ENCODE measurements at places on chromosomes 3 and 15.
A peak's percentile ranks its signal among the peaks of the same experiment; 100 is the strongest.

GRCh38 chr3:123668906-123669305, 84.1 kb upstream of the HACD2 start:
- DNase-seq: no peak

DNA sequence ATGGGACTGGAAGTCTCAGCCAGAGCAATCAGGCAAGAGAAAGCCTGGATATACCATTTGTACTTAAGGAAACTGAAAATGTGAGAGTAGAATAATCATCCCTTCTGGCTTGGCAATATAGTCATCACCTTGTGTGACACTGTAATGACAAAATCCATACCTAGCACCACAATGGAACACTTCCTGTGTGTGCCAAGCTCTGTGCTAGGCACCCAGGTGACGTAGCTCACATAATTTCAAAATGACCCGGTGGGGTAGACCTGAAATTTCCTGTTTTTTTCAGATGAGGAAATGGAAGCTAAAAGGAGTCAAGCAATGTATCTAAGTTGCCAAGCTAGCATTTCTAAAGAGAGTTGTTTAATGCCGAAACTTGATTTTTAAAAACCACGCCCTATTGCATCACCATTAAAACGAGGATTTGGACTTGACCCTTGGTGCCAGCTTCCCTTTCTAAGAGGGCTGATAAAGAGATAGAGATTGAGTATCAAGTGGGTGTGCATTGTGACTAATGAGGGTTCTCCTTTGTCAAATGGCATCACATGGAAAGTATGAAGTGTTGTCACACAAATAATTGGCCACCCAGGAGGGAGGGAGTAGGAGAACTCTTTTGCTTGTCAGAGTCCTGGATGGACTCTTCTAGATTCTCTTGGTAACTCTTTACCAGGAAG, 141.3 kb upstream of the PDZRN3 start:
- no peak for DNase-seq

GRCh38 chr15:81002331-81003096, 1.8 kb downstream of the TLNRD1 start:
- no peak for DNase-seq

GRCh38 chr3:102307442-102307841, 127.4 kb upstream of the ZPLD1 start:
- DNase-seq: no peak

DNA sequence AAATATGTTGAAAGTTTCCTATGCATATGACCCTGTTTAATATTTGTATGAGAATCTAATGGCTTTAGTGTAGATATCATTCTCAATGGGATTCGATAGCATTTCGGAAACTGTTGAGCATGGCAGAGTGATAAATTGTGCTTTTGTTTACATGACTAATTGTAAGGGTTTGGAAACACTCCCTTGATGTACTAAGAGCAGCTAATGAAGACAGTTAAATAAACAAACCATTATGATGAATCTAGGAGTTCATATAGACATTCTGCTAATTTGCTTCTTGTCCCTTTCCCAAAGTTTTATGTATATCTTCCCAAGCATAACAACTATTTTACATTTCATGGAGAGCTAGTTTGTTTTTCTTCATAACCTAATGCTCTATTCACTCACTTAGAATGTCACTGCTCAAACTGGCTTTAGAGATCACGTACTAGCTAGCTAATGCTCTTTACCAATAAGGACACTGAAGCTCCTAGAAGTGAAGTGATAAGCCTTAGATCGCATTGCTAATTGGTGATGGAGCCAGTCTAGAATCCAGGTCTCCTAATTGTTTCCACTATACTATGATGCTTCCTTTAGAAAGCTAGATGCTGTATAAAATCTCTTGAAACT, 140.8 kb downstream of the TP63 start:
- DNase-seq: no peak

GRCh38 chr3:36259580-36259979, 120.7 kb upstream of the STAC start:
- DNase-seq: no peak

- no peak for DNase-seq
Observed at GRCh38 chr3:4614070-4614469, 120.9 kb downstream of the ITPR1 start.

- no peak for DNase-seq
Observed at GRCh38 chr3:22113453-22113852, 362.4 kb upstream of the ZNF385D start.

DNA sequence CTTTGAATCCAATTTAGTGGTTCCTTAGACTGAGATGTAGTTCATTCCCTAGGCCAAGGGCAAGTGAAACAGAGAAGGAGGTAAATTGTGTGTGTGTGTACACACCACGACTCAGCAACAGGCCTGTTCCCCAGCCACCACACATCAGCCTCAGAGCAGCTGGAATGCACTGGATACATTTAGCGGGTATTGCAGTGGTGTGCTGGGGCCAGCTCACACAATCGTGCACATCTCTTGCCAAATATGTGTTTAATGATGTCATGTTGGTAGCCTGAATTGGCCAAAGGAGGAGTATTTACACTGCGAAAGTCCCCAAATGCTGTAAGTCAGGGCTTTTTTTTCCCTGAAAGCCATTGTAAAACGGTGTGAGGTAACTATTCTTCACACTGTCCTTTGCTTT, 82.3 kb downstream of the RBPMS2 start:
- no peak for DNase-seq

GRCh38 chr15:25408929-25409328, 29.9 kb downstream of the UBE3A start:
- no peak for DNase-seq

DNA sequence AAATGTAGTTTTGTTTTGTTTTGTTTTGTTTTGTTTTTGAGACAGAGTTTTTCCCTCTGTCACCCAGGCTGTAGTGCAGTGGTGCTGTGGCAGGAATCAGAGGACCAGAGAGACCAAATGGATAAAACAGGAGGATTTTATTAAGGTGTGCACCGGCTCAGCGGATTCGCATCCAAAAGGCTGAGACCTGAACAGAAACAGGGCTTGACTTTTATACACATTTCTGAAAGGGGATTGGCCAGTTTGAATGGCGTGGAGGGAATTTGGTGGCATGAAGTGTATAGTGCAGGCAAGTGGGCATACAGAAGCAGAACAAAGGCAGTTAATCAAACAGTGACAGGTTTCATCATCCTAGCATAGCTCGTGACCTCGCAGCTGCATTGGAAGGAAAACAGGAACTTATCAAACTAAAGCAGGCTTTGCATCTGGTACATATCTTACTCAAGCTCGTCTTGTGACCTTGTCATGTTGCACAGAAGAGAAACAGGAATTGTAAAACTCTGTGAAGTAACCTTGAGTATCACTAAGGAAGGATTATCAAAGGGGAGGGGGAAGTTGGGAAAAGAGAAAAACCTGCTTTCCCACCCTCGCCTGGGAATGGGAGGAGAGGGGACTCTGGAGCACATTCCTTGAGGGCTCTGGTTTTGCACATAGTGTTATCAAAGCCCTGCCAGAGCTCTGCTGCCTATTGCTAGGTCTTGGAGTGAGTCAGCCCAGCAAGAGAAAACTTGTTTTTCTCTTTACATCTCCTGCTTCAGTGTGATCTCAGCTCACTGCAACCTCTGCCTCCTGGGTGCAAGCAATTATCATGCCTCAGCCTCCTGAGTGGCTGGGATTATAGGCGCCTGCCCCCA, 38.5 kb downstream of the C3orf62 start:
- DNase-seq: no peak

- no peak for DNase-seq
Observed at GRCh38 chr3:52090131-52090932, 34.0 kb upstream of the DUSP7 start.

- DNase-seq: no peak
Observed at GRCh38 chr3:47791193-47791855, 9.6 kb upstream of the SMARCC1 start.

DNA sequence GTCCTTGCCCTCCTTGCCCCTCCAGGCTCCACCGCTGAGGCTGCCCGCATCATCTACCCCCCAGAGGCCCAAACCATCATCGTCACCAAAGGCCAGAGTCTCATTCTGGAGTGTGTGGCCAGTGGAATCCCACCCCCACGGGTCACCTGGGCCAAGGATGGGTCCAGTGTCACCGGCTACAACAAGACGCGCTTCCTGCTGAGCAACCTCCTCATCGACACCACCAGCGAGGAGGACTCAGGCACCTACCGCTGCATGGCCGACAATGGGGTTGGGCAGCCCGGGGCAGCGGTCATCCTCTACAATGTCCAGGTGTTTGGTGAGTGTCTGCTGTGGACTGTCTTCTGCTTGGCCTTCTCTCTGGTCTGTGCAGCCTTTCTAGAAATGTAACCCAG, 61.0 kb downstream of the BOC start:
- DNase-seq: no peak

GRCh38 chr3:178736300-178736699, 200.1 kb downstream of the KCNMB2 start:
- no peak for DNase-seq

DNA sequence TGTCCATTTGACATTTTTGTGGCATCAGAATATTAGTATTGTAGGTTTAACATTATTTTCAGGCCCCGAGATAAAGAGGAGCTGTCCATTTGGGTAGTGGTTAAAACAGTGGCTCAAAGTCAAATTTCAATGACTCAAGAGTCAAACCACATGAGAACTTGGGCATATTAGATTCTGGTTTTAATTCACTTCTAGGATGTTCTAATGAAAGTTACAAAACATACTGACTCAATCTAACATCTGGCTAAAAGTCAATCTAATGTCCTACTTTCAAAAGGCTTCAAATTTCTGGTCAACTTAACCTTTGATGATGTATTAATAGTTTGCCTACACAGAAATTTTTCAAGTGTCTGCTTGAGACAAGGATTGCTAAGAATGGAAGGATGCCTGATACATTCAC, 112.4 kb downstream of the ABI3BP start:
- no peak for DNase-seq

DNA sequence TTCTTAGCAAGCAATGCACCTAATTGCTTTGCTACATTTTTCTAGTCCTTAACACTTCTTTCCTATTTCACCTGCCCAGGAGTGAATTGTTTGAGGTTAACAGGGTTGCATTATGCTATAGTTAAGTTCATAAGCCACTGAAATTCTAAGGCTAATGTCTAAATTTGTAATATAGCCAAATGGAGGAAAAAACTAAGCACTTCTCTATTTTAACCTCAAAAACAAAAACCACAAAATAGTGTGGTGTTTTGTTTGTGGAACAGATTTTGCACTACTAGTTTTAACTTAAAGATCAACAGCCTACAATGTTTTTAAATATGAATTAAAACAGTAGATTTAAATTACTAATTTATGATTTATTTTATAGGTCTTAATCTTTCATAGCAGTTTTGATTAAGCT, 5.5 kb downstream of the ATOSA start:
- DNase-seq: no peak

DNA sequence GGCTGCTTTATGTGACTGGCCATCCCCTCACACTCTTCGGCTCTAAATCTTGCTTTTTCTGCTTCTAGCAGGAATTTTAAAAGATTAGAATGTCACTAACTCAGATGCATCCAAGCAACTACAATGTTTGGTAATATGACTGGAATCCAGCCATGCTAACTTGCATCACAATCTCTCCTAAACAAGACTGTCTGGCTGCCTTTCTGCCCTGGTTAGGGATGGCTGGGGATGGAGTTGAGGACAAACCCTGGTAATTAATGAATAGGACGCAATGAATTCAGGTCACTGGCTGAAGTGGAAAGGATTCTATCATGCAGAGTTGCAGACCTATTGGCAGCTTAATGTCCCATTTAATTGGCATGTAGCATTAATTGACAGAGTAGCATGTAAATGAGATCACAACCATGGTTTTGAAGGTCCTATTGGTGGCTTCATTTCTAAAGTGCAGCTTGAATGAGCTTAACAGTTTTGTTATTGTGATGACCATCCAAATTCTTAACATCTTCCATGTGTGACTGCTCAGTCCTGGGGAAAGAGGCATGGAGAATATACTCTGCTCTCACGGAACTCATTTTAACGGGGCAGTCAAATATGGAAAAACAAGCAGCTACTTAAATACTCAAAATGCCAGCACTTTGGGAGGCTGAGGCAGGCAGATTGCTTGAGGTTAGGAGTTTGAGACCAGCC, 21.7 kb downstream of the NMNAT3 start:
- DNase-seq: no peak

DNA sequence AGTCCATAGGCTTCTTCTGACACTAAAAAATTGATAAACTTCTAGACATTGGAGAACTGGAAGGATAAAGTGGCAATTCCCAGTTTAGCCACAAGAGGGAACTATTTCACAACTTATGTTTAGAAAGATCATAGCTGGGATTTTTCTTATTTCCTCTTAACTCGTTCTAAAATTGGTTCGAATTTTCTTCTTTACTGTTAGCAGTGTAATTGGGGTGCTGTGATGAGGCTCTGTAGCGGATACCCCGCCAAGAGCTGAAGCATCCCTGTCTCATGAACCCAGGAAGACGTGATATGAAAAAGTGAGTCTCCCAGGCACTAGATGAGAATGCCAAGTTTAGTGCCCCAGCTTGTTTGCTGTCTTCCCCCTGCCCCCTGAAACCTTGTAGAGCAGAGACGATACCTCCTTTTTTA, 85.1 kb downstream of the PDCD6IP start:
- peak; percentile 8 for DNase-seq

DNA sequence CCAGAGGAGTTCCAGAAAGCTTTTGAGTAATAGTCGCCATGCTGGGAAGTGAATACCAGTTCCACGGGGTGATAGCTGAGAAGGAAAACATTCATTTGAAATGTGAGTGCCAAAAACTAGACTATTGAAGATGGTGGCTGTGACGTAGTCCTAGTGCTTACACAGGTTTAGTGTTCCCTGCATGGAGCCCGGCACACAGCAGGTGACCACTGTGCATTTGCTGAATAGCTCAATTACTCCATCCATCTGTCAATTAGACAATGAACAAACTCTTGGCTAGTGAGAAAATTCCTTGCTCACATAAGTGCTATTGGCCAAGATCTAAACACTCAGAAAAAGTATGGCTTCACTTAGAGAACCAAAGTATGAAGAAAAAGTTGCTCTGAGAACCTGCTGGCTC, 448.1 kb upstream of the WNT5A start:
- no peak for DNase-seq

DNA sequence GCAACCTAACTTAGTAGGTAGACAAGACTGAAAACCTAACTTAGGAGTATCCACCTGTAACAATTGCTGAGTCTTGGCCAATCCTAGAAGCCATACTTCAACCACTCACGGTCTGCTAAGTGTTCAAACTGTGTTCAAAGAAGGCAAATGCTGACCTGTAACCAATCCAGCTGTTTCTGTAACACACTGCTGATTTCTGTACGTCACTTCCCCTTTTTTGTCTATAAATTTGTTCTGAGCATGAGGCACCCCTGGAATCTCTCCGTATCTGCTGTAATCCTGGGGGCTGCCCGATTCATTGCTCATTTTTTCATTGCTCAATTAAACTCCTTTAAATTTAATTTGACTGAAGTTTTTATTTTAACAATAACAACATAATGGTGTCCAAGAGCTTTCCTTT, 451.4 kb upstream of the ATP10A start:
- no peak for DNase-seq

GRCh38 chr3:39050029-39050428, 1.7 kb downstream of the SCN11A start:
- no peak for DNase-seq

DNA sequence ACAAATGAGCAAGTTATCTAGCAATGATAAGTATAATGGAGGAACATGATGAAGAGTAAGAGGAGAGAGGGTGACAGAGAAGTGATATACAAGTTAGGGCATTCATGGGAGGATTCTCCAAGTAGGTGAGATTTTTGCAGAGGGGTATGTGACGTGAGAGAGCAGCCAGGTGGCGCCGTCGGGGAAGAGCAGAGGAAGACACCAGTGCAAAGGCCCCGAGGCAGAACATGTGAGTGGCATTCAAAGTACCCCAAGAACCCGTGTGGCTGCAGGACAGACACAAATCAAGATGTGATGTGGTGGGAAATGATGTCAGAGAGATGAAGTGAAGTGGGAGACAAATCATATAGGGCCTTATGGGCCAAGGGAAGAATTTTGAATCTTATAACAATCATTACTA, 81.8 kb upstream of the GRM7 start:
- DNase-seq: no peak
